Kasumi-1 (cell line): ENCODE measurements at places on chromosomes 1 and 21.

GRCh38 chr1:224430511-224431113, 4.0 kb downstream of the WDR26 start:
- DNase-seq, result peak; percentile 67

DNA sequence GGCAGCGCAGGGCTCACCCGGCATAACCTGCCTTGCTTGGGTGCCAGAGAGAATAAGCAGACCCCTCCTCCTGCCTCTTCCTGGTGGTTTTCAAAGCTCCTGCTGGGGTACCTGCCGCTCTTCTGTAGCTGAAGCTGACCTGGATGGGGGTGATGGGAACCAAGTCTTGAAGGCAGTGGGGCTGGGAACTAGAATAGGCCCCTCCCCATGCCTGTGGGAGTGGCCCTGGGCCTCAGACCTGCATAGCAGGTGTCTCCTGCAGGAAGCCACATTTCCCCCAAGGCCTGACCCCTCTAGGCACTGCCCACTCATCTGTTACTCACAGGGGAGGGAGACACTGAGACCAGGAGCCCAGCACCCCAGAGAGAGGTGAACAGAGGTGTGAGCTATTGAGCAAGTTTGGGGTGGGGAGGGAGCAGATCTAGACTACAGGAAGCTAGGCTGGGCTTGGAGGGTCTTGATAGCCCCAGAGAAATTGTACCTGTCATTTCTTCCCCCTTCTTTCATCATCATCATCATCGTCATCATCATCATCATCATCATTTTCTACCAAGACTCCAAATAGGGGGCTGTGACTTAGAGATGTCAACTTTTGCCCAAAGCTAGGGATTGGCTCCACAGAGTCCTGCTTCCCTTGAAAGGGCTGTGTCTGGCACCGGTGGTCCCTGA, 10.1 kb downstream of the PADI1 start:
- DNase-seq, result no peak

GRCh38 chr21:36587388-36587787, 107.5 kb upstream of the CLDN14 start:
- DNase-seq, result no peak

GRCh38 chr1:82697965-82698364, 897.2 kb downstream of the ADGRL2 start:
- no peak for DNase-seq

- DNase-seq, result no peak
Measured at GRCh38 chr1:56824938-56825337, 5.7 kb upstream of the FYB2 start.

DNA sequence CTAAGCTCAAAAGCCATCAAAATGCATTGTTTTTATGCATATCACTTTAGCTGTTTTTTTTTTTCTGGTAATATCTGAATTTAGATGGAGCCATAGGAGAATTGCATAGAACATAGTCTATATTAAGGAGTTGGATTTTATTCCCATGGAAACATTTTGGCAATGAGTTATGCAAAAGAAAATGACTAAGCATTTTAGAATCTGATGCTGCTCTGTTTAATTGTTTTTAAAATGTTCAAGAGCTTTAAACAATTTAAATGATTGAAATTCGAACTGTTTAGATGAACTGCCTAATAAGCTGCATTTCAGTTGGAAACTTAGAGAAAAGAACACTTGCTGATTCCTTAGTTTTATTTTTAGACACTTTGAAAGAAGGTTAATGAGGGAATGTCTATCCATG, 1531.5 kb upstream of the B3GALT2 start:
- no peak for DNase-seq

GRCh38 chr1:19481826-19482398, 3.4 kb downstream of the CAPZB start:
- no peak for DNase-seq

- no peak for DNase-seq
Measured at GRCh38 chr1:157504646-157505045, 47.7 kb downstream of the FCRL5 start.

DNA sequence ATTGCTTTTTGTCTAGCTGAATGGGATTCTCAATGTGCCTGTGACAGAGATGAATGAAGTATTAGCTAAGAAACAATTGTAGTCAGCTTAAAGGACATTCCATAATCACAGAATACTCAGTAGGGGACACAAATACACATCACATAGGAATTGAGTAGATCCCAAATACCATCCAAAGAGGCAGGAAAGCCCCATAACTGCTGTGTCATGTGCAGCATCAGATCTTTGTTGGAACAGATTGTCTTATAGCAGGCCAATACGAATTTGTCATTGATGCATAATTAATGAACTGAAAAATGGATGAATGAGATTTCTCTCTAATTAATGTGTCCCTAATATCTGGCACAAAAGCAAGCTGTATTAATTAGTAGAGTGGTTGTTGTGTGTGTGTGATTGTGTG, 82.3 kb upstream of the S1PR1 start:
- DNase-seq, result no peak

DNA sequence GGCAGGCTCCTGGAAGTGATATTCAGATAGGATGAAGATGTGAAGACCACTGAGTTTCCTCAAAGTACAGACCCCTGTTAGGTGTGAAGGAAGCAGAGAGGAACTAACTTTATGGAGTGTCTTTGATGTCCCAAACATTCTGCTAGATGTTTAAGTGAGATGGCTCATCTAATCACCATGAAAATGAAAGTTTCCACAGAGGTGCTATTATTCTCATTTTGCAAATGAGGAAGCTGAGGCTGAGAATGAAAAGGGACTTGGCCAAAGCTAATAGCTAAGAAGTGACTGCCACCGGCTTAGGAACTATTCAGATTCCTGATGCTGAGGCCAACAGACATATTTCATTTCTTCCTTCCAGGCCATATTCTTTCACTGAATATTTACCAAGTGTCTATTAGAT, 45.9 kb upstream of the WLS start:
- DNase-seq, result no peak

- no peak for DNase-seq
Measured at GRCh38 chr1:22132517-22133235, 10.2 kb downstream of the WNT4 start.

DNA sequence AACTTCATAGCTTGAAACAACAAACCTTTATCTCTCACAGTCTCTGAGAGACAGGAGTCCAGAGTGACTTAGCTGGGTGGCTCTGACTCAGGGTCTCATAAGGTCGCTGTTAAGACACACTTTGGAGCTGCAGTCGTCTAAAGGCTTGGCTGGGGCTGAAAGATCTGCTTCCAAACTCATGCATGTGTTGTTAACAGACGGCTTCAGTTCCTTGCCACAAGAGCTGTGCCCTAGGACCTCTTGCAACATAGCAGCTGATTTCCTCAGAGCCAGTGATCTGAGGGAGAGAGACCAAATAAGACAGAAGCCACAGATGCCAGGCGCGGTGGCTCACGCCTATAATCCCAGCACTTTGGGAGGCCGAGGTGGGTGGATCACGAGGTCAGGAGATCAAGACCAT, 176.8 kb downstream of the DISC1 start:
- DNase-seq, result peak; percentile 80

- no peak for DNase-seq
Measured at GRCh38 chr1:165575468-165576099, 31.8 kb downstream of the LRRC52 start.
